RPMI7951 (cell line): ENCODE measurements at places on chromosomes 16 and 17. TPM values are rescaled to one million over a fixed set of nuclear protein-coding genes. Genes with fewer than 3 reads are reported as not detected.

GRCh38 chr17:9056566-9056965 is 35.3 kb downstream of the NTN1 start:
- no peak for DNase-seq

DNA sequence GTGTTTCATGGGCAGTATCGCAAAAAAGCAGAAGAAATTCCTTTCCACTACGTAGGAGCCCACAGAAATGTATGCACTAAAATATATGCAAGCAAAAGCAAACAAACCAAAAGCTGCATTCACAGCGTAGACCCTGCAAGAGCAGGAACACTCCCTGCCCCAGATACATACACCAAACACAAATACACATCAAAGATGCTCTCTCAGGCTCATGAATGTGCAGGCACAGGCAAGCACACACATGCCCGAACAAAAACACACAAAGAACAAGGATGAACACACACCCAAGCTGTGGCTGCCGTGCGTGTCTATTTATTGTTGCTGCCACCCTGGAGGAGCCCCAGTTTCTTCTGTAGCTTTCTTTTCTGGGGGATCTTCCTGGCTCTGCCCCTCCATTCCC is 1.7 kb downstream of the NUPR1 start:
- DNase-seq = no peak

The KRTAP3-2 gene
- total RNA-seq = not detected in 2 replicates

The TUBG2 gene
- 19.9 and 21.6 TPM in 2 replicates for total RNA-seq

DNA sequence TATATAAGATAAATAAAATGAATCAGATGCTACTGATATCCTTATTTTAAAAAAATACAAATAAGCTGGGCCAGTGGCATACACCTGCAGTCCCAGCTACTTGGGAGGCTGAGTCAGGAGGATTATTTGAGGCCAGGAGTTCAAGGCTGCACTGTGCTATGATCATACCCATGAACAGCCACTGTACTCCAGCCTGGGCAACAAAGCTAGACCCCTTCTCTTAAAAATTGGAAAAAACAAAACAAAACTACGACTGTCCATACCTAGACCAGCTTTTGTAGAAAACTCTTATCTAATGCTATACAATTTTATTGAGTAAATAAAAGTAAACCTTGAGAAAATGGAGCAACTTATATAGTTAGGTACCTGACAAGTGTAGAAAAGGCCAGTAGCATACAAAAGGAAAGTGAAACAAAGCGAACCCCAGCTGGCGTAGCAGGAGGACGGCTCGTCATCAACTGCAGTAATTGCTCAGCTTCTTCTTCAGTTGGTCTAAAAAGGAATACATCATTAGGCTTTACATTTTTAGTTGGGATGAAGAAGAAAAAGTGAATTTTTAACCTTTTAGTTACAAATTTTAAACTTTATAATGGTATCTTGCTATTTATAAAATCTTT is 23.6 kb downstream of the INTS2 start:
- no peak for DNase-seq

DNA sequence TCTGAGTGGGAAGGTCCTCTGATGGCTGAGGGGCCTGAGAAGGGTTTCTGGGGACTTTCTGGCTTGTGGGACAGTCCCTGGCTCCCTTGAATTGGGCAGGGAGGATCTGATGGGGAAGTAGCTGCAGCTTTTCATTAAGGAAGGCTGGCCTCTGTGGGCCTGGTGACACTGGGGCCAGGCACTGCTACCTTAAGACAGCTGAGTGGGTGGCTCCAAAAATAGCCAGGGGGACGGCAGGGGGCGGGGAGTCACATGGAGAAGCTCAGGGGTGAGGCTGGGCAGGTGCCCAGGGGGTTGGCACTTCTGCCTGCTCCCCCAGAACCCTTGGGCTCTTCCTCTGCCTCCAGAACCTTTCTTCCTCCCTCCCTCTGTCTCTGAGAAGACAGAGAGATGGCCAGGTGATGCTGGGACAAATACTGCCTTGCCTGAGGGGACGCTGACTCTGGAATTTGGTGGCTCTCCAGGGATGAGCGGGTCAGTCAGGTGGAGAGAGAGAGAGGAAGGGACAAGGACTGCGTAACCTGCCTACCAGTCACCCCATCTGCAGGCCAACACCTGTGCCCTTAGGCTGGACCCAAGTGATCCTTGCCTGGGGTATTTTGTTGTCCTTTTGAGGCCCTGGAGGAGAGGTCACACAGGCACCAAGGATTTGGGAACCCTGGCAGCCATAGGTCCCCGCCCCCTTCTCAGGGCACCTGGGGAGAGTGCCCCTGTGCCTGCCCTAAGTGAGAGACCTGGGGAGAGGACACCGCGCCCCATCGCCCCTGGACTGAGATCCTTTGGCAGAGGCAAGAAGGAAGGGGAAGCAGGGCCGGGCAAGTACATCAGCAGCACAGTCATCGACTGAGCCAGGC is 1.7 kb upstream of the SGCA start:
- DNase-seq = no peak

The PLLP gene
- 0.24 and 2.1 TPM in 2 replicates for total RNA-seq

GRCh38 chr16:24717411-24717810 is 12.0 kb upstream of the TNRC6A start:
- peak; percentile 32 for DNase-seq

The CCDC200 gene
- total RNA-seq = not detected in 2 replicates

- no peak for DNase-seq
Measured at GRCh38 chr16:87740441-87740840, 25.3 kb downstream of the KLHDC4 start.

DNA sequence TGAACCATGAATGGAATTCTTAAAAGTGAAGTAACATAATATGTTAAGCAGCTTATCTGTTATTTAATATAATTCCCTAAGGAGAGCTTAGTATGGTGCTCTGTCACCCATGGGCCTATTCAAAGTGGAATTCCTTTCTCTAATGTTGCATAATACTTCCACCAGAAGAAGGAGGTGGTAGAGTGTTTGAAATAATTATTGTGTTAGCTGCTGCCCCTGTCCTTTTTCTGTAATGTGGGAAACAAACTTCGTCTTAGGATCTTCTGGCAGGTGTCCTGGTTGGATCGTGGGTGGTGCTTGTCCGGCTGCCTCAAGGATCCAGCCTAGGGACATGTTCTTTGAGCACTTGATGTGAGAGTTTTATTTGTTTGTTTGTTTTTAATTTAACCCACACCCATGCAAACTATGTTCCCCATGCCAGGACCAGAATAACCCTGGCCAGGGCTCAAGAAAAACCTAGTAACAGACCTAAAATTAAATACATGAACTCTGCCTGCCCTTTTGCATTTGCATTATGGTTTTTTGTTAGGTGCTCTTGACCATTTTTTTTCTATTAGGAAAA is 46.1 kb downstream of the ZNRF1 start:
- DNase-seq = no peak

- DNase-seq = no peak
Measured at GRCh38 chr17:34378664-34379101, 15.7 kb upstream of the CCL1 start.

- no peak for DNase-seq
Measured at GRCh38 chr17:3966720-3967363, 2.6 kb upstream of the ATP2A3 start.

GRCh38 chr17:48681609-48682008 is 40.7 kb downstream of the PRAC1 start:
- no peak for DNase-seq

- no peak for DNase-seq
Measured at GRCh38 chr17:2456475-2456874, 55.2 kb downstream of the METTL16 start.

The CCL7 gene
- total RNA-seq = 0.68 TPM in 1 of 2 replicates, not detected in the other

The CLEC10A gene
- total RNA-seq = not detected in 2 replicates

GRCh38 chr17:77382966-77383612 is 242.3 kb downstream of the SEC14L1 start:
- DNase-seq = peak; percentile 36

- no peak for DNase-seq
Measured at GRCh38 chr17:17132746-17133145, 73.4 kb downstream of the PLD6 start.

GRCh38 chr16:1917056-1917664 is 1.1 kb downstream of the HS3ST6 start:
- DNase-seq = no peak

- DNase-seq = no peak
Measured at GRCh38 chr17:43906951-43907424, 348 bp downstream of the MPP2 start.

GRCh38 chr17:50218771-50219315 is 17.4 kb upstream of the COL1A1 start:
- peak; percentile 87 for DNase-seq

GRCh38 chr16:3131755-3132377 is 3.0 kb upstream of the ZNF213 start:
- DNase-seq = peak; percentile 43

DNA sequence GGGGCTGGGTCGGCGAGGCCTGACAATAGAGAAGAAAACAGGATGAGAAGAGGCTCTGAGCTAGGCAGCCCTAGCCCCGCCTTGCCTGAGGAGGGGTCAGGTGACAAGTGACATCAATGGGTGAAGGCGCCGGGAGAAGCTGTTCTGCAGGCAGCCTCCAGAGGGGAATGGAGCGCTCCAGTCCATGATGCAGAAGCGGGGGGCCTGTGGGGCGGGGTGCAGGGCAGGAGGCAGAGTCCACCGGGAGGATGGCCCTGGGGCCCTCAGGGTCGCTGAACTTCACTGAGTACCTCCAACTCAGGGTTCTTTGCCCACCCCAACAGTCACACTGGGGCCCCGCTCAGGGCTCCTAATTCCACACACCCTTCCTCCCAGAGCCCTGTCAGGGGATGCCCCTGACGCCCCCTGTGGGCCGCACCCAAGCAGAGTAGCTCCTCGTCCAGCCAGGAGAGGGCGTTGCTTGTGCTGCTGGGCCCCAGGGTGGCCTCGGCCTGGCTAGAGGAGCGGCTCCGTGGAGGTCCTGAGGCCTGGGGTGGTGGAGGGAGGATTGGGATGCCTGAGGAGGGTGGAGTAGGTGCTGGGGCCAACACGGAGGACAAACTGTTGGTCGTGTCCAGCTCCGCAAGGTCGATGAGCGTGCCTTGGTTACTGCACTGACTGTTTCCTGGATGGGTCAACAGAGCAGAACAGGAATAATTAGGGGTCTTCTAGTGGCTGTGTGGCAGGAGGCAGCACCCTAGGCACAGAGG is 20.8 kb downstream of the GGA3 start:
- no peak for DNase-seq

The FOXL1 gene
- 4.3 and 5.7 TPM in 2 replicates for total RNA-seq

The KRTAP9-4 gene
- not detected in 2 replicates for total RNA-seq

- DNase-seq = no peak
Measured at GRCh38 chr16:50688867-50689266, 4.5 kb upstream of the NOD2 start.
